ENCODE measurements at places on chromosomes 5 and 9.
A peak's percentile ranks its signal among the peaks of the same experiment; 100 is the strongest.

- DNase-seq = peak; percentile 58
Measured at GRCh38 chr5:179818746-179819295, 1.9 kb upstream of the SQSTM1 start.

DNA sequence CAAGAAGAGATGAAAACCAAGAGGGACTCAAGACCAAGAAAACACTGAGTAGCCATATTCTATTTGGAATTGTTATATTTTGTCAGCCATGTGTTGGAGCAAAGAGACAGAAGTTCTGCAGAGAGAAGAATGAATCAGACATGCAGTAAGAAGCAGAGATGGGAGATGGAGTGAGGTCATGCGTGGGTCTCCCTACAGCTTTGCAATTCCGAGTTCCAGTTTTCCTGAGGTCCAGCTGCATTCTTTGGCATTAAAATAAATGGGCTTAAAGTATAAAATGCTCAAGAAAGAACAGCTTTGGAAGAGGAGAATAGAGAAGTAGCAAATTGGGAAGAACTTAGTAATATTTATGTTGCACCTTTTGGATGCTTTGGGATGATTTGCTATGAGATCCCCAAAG, 361.6 kb downstream of the NPR3 start:
- no peak for DNase-seq

DNA sequence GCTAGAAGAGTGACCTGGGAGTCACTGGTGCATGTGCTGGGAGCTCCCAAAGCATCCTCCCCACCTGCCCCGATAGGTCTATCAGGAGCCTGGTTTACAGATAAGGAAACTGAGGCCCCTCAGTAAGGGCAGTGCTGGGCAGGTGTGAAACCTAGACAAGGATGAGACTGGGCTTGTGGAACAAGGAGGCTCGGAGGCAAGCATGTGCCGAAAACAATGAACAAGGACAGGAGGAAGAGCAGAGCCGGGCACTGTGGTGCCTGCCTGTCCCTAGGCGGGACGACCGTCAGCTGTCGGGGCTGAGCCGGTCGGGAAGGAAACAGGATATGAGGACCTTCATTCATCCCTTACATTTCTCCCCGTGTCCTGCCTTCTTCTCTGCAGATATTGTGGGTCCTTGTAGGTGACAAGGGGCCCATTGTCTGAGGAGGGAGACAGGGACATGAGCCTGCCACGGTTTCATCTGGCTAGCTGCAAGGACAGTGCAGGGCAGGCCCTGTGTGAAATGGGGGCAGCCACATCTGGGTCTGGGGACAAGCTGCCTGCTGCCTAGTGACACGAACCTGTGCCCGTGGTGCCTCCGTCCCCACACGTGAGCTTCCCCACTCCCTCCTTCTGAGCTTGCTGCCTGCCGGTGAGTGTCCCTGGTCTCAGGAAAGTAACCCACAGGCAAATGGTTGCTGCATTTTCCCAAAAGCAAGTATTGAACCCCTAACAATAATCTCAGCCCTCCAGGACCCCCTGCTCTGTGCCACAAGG, 18.6 kb downstream of the FGD3 start:
- DNase-seq = no peak

GRCh38 chr5:584846-585245, 27.3 kb upstream of the CEP72 start:
- no peak for DNase-seq

DNA sequence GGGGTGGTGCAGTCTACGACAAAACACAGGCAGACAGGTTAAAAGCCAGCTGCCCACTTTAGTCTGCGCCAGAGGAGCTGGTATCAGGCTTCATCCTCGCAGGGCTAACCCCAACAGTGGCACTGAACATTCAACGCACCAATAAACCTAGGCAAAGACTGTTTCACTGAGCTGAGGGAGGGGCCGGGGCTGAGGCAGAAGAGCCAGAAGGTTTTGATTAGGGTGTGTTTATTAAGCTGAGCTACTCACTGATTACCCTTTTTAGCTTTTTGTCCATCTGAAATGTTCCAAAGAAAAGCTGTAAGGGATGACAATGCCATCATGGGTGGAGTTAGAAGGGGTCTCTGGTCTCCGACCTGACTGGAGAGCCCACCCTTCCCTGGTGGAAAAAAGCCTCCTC, 1.4 kb downstream of the ZMYND19 start:
- no peak for DNase-seq

DNA sequence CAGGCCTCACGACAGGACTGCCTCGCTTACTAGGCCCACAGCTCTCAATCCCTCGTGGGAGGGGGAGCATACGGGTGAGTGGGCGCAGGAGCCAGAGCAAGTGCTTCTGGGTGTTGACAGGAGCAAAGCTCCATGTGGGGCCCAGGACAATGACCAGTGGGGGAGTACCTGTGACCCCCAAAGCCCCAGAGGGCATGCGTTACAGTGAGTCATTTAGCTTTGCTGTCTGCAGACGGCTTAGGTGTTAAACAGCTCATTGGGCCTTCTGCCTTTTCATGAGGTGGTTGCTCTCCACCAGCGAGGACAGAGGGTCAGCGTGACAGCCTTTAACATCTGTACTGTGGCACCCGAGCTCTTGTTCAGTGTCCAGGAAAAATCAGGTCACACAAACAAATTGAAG, 78.2 kb downstream of the GRAMD2B start:
- DNase-seq = no peak

- DNase-seq = peak; percentile 27
Measured at GRCh38 chr5:64165500-64166200, at the start of gene RNF180. TSS of gene RNF180 (plus strand) at chr5:64165843. CDS start at chr5:64200808, 34,965 bp downstream.

GRCh38 chr9:38145526-38146053, 76.6 kb upstream of the SHB start:
- no peak for DNase-seq

DNA sequence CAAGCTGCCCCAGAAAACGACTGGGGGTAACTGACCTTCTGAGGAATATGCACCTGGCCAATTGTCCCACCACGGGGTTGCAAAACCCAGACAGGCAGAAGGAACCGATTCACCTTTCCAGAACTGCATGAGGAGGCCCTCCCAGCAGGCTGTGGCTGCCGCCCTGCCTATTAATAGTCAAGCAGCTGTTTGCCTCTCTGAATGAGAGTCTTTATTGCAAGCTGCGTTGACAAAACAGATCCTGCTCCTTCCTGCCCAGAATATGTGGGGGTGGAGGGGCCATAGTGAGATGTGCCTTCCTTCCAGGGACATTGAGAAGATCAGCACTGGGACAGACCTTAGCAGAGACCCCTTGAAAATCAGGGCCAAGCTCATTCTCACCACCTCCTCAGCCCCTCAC, 18.3 kb upstream of the TCOF1 start:
- DNase-seq = peak; percentile 24

DNA sequence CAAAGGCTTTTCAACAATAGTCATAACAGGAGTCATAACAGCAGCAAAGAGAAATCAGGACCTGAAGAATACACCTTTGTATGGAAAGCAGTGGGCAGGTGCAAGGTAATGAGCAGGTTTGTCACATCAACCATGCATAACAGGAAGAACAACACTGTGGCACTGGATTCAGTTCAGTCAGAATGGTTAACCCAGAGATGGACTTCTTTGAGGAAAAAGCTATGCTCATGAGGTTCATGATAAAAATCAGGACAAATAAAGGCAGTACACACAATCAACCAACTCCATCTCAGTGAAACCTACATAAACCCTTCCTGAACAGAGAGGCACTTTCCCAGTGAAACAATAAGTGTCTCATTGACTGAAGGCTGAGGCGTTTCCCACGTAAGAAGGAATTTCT, 27.0 kb downstream of the ABITRAM start:
- peak; percentile 16 for DNase-seq

GRCh38 chr5:77186652-77187370, 23.7 kb upstream of the PDE8B start:
- DNase-seq = no peak

DNA sequence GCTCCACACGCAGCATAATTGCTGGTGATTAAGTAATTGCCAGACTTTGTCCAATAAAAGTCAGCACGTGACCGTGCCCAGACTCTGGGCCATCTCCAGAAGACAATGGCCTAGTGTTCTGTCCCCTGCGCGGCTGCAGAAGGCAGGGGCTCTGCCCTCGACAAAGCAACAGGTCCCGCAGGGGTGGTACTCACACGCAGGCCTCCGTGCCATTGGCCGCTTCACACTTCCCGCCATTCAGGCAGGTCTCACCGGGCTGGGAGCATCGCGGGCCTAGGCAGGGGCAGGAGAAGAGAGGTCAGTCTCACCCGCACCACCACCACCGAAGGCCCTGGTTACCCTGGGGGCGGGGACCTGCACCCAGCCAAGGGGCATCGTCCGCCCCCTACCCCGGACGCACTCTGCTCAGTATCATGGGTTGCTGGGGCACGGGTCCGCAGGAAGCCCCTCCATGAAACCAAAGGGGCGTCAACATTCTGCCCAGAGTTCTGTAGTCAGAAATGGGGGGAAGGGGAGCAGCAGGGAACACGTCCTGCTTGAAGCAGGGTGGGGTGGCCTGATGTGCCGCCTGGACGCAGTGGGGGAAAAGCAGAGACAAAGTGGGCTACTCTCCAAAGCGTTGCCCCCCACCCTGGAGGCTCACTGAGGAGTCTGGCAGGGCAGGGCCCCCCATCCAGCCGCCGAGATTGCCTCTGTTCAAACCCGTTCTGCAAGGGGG, 1.9 kb downstream of the NOTCH1 start:
- no peak for DNase-seq

- peak; percentile 47 for DNase-seq
Measured at GRCh38 chr5:573976-574375, 38.2 kb upstream of the CEP72 start.

GRCh38 chr9:128882677-128883603, 1.0 kb downstream of the LRRC8A start:
- DNase-seq = no peak

GRCh38 chr5:153718713-153719112, 228.2 kb downstream of the GRIA1 start:
- DNase-seq = no peak

- no peak for DNase-seq
Measured at GRCh38 chr5:68071736-68072135, 143.8 kb upstream of the PIK3R1 start.

GRCh38 chr5:4226565-4226964, 630.9 kb downstream of the IRX1 start:
- no peak for DNase-seq

- peak; percentile 69 for DNase-seq
Measured at GRCh38 chr9:95167998-95168397, 149.5 kb downstream of the FANCC start.

DNA sequence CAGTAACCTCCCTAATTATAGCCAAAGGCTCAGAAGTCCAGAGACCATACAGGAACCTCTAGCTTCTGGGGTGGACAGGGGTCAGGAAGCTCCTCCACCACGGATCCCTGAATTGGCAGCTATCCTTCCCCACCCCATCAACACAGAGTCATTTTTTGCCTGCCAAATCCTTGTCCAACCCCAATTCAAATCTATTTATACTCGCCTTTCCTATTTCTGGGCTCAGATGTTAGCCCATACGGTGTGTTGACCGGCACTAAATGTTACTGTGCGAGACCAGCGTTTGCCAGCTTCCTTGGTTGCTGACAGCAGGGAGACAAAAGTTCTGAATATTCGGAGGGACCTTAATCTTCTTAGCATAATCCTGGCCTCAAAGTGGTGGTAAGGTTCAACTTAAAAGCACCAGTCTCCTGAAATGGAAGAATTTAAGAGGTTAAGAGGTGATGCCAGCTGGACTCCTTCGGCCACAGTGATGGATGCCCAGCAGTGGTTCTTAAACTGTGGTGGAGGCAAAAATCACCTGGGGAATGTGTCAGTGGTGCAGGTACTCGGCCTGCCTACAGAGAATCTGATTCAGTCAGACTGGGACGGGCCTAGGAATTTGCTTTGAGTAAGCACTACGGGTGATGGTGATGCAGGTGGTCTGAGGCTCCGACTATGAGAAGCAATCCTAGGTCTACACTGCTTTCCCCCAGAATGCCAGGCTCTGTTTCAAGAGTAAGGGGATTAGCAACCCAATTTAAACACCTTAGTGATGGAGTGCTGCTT, 204.8 kb upstream of the MEF2C start:
- no peak for DNase-seq

- no peak for DNase-seq
Measured at GRCh38 chr5:127012916-127013315, 17.4 kb downstream of the MARCHF3 start.

- no peak for DNase-seq
Measured at GRCh38 chr9:95229230-95229915, 88.1 kb downstream of the FANCC start.

DNA sequence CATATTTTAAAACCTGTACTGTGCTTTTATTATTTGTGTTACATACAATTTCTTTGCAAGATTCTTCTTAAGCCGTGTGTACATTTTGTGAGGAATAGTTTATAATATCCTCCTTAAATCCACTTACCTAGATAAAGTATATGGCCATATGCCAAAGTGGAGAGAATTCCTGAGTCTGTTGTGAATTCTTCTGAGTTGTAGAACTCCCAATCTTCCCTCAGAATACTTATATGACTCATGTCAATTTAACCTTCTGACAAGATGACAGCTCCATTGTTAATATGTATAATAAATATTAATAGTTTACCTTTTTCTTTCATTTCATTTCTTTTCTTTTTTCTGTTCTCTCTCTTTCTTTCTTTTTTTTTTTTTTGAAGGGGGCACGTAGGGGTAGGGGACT, 6.0 kb upstream of the RICTOR start:
- DNase-seq = no peak

GRCh38 chr5:9686216-9686615, 56.1 kb upstream of the TAS2R1 start:
- no peak for DNase-seq

DNA sequence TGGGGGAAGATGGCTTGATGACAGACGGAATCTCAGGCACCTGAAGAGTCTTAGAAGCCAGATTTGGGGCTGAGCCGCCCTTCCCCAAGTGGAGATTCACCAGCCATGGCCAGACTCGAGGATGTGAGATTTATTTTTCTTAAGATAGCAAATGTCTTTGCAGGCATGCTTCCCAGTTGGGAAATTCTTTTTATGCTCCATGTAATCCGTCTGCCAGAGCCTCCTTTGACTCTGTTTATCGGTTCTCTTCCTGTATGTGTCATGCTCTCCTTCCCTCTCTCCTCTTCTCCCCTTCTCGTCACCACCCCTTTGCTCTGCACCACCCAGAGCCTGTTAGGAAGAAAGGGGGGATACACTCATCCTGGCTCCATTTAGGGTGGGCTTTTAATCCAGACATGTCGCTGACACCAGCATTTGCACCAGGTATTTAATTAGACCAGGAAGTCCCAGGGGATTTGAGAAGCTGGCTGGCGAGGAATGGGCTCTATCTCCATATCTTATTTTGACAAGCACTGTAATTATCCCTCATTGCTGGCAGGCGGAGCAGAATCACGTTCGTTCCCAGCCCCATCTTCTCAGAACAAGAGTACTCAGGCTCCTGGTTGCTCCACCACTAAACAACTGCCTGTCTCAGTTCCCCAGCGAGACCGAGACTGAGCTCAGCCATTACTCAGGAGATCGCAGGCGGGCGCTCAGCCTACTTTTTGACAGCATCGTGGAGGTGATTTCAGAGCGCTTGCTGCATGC, 50.9 kb downstream of the KCNIP1 start:
- no peak for DNase-seq

DNA sequence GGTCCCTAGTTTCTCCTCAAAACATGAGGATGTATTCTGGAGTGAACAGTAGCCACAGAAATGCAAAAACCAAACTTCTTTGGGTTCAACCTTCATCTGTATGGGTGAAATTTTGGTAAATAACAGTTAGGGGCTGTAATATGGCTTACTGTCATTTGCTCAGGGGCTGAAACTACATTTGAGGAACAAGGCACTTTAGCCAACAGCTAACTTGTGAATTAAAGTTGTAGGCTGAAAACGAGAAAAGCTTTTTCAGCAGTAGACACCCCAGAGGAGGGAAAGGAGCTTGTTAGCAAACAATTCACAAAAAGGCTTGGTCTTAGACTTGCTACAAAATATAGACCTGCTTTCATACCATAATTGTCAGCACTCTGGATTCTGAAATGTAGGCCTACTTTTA, 6.6 kb downstream of the TMEM171 start:
- no peak for DNase-seq
